Head of caudate nucleus (tissue), 42 donors: ENCODE measurements at places on chromosomes 6 and 20.
A peak's percentile ranks its signal among the peaks of the same experiment; 100 is the strongest.

DNA sequence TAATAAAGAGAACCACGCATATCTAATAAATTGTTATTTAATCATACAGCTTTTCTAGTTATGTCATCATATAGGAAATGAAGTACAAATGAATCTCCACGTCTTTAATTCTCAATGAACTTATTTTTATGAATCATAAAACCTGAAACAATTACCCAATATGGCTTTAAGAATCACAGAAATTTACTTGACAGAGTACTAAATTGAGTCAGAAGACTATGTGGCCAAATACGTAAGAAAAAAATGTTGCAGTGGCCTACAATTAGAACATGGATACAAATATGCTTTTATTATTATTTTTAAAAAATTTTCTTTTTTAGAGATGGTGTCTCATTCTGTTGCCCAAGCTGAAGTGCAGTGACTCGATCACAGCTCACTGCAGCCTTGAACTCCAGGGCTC, 584.7 kb upstream of the SLC35B3 start:
- no peak for DNase-seq

GRCh38 chr6:15090145-15090579, 155.7 kb upstream of the JARID2 start:
- no peak for DNase-seq

DNA sequence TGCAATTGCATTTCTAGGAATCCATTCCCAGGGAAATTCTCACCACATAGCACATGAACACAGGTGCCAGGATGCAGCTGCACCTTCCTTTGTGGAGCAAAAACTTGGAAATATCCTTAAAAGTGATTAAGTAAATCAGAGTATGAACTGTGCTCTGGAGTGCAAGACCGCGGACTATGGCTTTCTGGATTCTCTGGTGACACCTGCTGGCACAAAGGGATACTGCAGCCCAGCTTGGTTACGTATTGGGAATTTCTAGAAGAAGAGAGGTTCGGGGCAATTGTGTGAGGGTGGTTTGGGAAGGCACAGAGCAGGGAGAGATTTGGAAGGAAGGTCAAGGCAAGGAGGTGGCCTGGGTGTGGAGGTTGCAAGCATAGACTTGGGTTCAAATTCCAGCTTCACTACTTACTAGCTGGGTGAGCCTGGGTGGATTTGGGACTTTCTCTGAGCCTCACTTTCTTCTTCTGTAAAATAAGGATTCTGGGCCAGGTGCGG, 15.9 kb upstream of the PEDS1 start:
- DNase-seq: peak; percentile 69

GRCh38 chr6:106442395-106442794, 81.9 kb downstream of the CRYBG1 start:
- DNase-seq: no peak

DNA sequence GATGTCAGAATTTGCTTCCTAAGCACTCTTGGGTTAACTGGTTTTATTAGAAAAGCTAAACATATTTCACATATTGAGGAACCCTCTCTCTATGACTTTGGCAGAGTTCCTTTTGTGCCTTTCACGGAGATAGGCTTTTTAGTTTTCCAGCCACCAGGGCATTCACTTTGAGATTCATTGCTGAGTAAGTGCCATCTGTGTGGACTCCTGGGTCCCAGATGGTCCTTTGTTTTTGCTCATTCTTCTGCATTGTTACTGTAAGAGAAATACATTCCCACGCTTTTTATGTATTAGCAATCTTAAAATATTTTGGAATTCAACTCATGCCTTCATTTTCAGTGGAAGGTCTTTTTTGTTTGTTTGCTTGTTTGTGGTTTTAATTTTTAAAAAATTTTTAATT, 76.3 kb upstream of the PHACTR2 start:
- no peak for DNase-seq

- no peak for DNase-seq
Observed at GRCh38 chr20:20358801-20359200, 9.1 kb upstream of the INSM1 start.

DNA sequence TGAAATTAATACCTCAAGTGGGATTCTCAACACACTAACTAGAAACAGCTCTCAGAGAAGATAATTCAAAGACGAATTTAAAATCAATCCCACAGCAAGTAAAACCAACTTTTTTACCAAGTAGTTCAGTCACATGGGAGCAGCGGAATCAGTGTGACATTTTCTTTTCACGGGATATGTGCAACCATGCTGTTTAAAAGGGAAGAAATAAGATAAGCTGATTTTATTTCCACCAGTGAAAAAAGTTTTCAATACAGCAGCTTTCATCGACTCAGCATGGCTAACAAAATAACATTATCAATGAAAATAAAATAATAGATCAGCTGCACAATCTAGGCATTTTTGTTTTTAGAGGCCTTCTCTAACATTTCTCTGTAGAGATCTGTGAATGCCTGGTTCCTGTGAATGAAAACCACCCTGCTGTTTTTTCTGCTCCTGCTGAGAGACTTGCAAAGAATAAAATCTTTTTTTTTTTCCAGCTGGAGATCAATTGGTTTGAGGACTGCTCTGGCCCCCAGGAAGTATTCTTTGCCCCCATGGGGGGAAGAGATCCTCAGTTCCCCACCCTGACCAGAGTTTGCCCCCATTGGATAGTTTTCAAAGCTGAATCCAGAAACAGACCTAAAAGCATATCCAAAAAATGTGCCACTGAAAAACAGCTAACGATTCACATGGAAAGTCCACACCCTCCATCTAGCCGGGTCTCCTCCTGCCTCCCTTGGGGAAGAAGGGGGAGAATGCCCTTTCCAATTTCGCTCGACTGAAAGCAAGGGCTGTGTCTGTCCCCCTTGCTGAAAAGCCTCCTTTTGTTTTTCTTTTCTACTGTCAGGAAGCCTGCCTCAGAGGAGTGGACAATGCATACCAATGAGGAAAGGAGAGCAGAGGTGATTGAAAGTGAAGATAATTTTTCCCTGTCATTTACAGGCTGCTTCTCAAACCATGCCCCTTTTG, 317.6 kb downstream of the PRKN start:
- DNase-seq: no peak

GRCh38 chr20:57435498-57436222, 44.5 kb downstream of the RBM38 start:
- peak; percentile 69 for DNase-seq
